RPMI7951 (cell line): ENCODE measurements at places on chromosomes 3 and 15. TPM values are rescaled to one million over a fixed set of nuclear protein-coding genes. Genes with fewer than 3 reads are reported as not detected.

DNA sequence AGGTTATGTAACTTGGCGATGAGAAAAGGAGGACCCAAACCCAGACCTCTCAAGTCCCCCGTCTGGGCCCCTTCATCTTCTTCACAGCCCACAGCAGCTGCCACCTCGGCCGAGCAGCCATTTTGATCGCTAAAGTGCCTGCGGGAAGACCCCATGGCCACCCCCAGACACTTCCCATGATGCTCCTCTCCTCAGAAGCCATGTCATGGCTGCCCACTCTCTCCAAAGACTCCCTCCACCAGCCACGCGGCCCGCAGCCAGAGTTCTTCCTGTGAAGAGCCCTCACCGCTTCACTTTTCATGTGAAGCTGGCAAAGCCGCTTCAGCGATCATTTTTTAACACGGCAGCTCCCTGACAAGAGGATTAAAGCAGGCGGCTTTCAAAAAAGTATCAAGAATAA is 335.2 kb downstream of the RORA start:
- DNase-seq, result no peak

ADAMTS9 gene
- 2.4 and 3.1 TPM in 2 replicates for total RNA-seq

DNA sequence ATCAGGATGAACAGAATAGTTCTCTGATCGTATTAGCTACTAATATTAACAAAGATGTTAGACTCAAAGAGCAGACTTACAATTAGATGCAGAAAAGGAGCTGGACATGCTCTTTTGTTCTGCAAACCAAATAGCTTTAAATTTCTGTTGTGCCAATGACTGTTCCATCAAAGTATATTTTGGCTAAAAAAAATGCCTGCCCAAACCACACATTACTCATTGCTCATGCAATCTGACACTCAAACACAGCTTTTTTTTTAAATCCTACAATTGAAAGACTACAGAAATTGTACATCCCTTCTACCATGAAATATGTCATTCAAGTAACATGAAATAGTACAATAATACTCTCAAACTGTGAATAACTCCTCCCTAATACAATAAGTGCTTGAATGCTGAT is 48.6 kb downstream of the SHOX2 start:
- peak; percentile 17 for DNase-seq

CLRN1 gene
- total RNA-seq, result not detected in 2 replicates

- no peak for DNase-seq
Measured at GRCh38 chr3:129016356-129016719, 15.2 kb downstream of the EFCC1 start.

DNA sequence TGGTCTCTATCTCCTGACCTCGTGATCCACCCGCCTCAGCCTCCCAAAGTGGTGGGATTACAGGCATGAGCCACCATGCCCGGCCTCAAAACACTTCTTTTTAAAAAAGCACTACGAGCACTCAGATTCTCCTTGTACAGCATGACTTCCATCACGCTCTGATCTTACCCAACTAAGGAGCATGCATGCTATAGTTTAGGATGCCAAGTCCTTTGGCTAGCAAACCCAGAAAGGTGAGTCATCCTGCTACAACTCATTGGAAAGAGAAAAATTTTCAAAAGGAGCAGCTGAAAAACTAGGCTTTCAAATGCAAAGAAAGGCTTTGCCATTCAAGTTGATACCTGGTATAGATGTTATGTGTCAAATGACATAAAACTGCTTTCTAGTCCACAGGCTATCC is 70.3 kb upstream of the PRICKLE2 start:
- peak; percentile 88 for DNase-seq

- DNase-seq, result no peak
Measured at GRCh38 chr15:46126581-46126980, 491.8 kb downstream of the SQOR start.

MYO5A gene
- 49.1 and 54.3 TPM in 2 replicates for total RNA-seq

ATP8B4 gene
- total RNA-seq, result 0.29 and 0.36 TPM in 2 replicates

ZNF717 gene
- 7.6 and 9.7 TPM in 2 replicates for total RNA-seq

GRCh38 chr3:165938986-165939540 is 101.8 kb upstream of the BCHE start:
- no peak for DNase-seq

IL16 gene
- 0.96 and 1.4 TPM in 2 replicates for total RNA-seq

MCF2L2 gene
- total RNA-seq, result 0.24 TPM in 1 of 2 replicates, not detected in the other

- DNase-seq, result no peak
Measured at GRCh38 chr3:128573707-128574162, 76.9 kb downstream of the RPN1 start.

DNA sequence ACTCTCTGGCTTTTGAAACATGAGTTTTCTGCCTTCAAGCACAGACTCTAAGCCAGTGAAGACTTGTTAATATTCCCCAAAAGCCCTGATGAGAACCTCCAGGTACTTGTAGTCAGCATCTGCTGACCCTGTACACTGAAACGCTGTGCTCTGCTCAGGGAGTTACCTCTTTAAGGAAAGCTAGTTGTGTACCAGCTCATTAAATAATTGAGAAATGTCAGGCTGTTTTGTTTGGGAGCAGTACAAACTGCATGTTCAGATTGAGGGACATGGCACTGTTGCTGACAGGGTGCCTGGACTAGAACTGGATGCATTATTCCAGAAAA is 21.7 kb downstream of the UPK1B start:
- DNase-seq, result no peak

GRM7 gene
- not detected in 2 replicates for total RNA-seq

GRCh38 chr15:100307241-100308212 is 34.2 kb downstream of the ADAMTS17 start:
- no peak for DNase-seq

DNA sequence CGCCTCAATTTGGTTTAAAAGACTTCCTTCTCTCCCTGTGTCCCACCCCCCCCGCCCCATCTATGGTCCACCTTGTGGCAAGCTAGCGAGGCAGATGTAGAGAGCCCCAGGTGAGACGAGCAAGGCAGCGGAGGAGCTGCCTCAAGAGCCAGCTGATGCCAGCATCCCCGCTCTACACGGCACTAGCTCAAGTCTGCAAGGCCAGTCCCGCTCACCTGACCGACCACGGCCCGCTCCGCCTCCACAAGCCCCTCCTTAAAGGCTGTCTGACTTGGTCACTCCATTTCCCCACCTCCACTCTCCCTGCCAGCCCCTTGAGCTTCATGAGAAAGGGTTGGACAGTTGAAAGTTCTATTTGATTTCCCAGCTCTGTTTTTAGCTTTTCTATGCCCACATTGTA is 56.2 kb upstream of the IGF1R start:
- no peak for DNase-seq

DNA sequence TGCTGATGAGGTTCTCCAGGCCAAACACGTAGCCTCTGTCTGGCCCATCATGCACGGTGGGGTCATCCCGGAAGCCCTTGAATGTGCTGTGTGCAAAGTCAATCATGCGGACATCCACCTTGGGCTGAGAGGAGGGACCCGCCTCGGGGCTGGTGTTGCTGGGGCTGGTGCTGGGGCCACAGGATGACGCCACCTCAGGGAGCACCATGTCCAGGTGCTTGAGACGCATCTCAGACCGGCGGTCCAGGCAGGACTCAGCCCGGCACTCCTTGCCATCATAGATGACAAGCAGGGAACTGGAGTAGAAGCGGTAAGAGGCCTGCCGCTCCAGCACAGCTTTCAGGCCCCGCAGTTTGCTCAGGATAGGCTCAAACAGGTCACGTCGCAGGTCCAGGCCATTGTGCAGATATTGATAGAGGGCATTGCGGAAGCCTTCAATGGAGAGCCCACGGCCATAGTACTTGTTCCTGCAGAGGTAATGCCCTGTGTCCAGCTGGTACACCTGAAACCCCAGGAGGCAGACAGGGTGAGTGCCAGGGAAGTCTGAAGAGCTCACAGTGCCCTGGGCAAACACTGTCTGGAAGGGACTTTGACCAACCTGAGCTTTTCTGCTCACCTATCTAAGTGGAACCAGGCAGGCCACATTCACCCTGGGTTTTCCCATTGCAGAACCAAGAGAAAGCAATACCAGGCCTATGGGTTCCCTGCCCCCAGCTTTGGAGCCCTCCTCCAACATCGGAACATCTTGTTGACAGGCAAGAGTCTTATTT is 3.6 kb upstream of the GMPPB start:
- DNase-seq, result no peak

DNA sequence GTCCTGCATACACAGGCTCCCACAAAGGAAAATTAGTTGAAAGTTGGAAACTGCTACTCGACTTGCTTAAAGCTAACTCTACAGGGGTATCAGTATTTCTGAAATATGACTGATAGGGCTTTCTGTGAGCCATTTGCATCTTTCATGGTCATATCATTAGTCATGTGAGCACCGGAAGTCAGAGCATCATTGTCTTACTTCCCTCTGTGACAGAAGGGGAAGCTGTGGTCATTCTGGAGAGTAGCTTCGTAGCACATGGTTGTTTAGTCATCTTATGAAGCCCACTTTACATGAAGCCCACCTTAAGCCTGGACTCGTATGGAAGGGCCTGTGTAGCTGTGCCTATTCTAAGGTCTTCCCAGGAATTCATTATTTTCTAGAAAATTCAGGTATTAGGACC is 69.0 kb downstream of the COL6A5 start:
- no peak for DNase-seq

MYZAP gene
- 0.24 and 0.29 TPM in 2 replicates for total RNA-seq

DNA sequence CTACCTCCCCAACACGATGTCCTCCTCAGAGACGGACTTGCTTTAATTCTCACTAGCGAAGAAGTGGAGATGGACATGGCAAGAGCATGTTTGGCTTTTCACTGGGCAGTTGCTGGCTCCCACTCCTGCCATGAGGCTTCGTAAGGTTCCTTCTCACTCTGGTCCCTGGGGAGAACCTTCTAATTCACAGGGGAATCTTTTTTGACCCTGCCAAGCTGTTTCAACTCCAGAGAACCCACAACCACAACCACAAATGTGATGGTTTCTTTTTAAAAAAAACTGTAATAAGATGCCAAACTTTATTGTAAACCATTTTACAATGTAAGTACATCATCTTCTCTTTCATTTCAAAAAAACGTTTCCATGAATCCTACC is 1.6 kb upstream of the MUSTN1 start:
- DNase-seq, result no peak

FOXB1 gene
- not detected in 2 replicates for total RNA-seq

DNA sequence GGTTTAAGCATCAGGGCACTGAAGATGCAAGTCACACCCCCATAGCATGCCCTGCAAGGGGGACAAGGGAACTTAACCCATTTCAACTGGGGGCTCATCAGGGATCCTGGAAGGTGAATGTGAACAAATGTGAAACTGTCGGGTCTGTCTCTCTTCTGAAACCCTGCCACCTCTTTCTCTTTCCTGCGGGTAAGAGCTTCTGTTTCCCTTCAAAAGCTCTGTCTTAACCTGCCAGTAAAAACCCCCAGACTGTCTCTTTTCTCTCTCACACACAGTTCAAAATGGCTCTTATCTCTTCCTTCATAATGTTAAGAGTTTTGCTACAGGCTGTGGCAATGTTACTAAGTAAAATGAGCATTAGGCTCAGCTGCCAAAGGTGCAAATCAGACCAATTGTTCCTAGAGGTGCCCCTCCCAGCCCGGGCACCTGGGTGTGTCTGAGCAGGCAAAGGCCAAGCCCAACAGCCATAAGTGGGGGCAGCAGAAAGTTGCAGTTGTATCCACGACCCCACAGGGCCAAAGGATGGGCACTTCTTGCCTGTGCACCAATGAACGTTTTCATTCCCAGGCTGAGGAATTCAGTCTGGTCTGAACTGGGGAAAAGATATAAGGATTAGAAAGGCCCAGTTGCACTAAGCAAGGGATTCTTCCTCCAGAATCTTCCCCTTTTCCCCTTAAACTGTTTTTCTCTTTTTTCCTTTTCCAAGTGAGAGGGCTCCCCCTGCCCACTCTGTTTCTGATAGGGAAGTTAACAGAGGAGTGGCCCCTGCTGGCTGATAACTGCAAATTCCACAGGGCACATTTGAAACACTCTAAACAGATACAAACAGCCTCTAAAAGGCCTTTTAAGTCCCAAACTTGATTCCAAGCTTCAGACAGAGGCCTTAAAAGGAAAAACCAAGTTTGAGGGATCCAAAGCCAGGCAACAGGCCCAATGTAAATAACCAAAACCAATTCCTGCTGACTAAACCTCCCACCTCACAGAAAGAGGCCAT is 113.8 kb upstream of the EPHA6 start:
- no peak for DNase-seq

DNA sequence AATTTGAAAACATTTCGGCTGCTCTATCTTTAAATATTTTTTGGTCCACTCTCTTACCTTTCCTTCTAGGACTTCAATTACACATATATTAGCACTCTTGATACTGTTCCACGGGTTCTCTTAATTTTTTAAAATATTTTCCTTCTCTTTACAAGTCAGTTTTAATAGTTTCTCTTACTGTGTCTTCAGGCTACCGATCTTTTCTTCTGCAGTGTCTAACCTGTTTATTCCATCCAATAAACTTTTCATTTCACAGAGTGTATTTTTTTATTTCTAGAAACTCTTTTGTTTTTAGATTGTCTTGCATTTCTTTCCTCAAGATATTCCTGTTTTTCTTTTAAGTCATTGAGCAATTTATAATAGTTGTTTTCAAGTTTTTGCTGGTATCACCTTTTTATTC is 27.7 kb downstream of the TCF12 start:
- no peak for DNase-seq

DNA sequence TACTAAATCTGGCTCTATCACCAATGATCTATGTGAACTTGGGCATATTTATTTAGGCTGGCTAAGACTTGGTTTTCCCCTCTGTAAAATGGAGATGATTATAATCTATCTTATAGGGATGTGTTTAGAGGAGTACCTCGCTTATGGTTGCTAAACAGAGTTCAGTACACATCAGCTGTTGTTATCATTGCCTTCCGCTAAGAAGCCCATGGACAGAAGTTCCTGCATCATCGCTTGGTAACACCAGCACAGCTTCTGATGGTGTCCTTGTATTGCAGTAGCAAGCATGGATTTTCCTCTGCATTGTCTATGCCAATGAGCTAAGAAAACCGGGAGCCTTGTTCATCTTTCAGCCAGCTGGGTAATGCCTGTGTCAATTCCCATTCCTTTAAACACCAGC is 73.1 kb upstream of the LRTM1 start:
- no peak for DNase-seq

- DNase-seq, result peak; percentile 68
Measured at GRCh38 chr15:63288778-63289378, 11.5 kb downstream of the APH1B start.

- peak; percentile 90 for DNase-seq
Measured at GRCh38 chr3:188950832-188951489, 220.8 kb upstream of the TPRG1 start.

SLC27A2 gene
- total RNA-seq, result 0.39 TPM in 1 of 2 replicates, not detected in the other

ITIH3 gene
- not detected in 2 replicates for total RNA-seq

DNA sequence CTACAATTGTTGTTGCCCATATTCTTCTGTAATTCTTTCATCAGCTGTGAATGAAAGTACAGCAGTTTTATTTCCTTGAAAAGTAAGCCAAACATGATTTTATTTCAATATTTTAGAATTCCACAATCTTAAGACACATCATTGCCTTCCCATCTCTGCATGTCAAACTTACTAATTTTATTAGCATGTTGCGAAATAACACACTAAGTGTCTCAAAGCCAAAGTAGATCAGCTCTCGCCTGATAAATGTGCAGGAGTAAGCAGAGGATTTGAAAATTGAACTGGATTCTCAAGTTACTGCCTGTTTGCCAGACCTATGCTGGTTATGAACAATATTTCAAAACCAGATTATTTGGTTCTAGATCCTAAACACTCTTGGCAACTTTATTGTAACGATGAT is 25.7 kb downstream of the TGFBR2 start:
- no peak for DNase-seq

- no peak for DNase-seq
Measured at GRCh38 chr15:83104141-83104540, 3.3 kb upstream of the TM6SF1 start.
